Body of pancreas (tissue), 4 donors: ENCODE measurements at places on chromosomes 3 and 15. TPM values are rescaled to one million over a fixed set of nuclear protein-coding genes. Genes with fewer than 3 reads are reported as not detected.

Gene SEMA5B
- total RNA-seq, result 1.0 TPM

GRCh38 chr3:61662861-61663260 lies 101.5 kb downstream of the PTPRG start:
- H3K4me1 ChIP-seq, result no peaks in the 10 kb centered on the region
- H3K36me3 ChIP-seq, result no peaks in the 10 kb centered on the region
- no peak overlapping the region for H3K4me3 ChIP-seq
- H3K27me3 ChIP-seq, result no peaks in the 10 kb centered on the region
- H3K27ac ChIP-seq, result no peak overlapping the region

Gene GADL1
- not detected for total RNA-seq

DNA sequence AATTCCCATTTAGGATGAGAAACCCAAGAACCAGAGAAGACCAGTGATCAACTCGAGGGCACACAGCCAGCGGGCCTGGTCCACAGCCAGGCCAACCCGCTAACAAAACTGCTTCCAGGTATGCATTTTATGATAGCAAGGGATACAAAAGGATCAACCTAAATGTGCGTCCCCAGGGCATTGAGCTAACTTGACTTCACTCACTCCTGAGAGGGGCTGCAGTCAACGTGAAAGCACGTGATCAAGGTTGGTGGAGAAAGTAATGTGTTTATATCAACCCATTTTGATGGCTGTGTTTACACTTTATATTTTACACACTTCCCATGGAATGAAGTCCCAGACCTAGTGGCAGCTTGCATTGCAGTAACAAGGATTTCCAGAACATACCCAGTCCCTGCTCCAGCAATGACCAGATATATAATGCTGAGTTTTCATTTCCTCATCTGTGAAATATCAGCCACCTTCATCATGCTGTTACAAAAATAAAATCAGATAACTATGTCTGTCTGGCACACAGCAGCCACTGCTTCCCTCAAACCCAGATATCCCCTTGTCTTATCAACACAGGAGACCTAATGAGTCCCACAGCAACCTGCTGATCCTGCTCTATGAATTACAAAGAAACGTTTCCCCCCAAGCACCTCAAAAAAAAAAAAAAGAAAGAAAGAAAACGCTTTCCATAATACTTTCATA lies 2.0 kb downstream of the KLHL6 start:
- H3K27me3 ChIP-seq, result no peaks in the 10 kb centered on the region
- no peaks in the 10 kb centered on the region for H3K36me3 ChIP-seq

DNA sequence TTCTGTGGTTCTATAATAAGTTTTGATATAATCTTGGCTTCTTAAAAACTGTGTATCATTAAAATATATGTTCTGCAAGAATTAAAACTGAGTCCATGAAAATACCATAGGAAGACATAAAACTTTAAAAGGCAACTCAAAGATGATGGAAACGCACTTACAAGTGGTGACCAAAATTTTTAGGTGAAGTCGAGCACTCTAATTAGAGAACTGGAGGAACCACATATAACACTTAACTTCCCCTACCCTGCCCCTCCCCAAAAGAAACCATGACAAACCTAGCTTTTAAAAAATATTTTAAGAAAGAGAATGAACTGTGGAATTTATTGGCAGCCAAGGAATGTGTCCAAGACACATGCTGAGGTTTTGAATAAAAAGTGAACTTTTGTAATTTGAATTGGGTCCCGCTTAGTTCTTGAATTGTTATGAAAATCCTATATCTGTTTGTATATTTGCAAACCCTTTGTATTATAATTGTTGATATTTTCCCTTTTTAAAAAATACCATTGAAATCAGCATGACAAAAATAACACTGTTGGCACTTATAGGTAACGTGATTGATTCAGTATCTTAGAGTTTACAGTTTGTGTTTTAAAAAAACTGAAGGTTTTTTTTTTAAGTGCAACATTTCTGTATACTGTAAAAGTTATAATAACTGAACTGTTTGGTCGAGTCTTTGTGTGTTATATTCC lies 7.7 kb downstream of the NR2F2 start:
- H3K27me3 ChIP-seq, result no peaks in the 10 kb centered on the region
- no peaks in the 10 kb centered on the region for H3K36me3 ChIP-seq
- peaks cover 62% of the 10 kb centered on the region for H3K4me1 ChIP-seq
- H3K4me3 ChIP-seq, result no peak overlapping the region
- peak overlapping the region; percentile 95 for H3K27ac ChIP-seq

Gene IGF1R
- 34.8 TPM for total RNA-seq

DNA sequence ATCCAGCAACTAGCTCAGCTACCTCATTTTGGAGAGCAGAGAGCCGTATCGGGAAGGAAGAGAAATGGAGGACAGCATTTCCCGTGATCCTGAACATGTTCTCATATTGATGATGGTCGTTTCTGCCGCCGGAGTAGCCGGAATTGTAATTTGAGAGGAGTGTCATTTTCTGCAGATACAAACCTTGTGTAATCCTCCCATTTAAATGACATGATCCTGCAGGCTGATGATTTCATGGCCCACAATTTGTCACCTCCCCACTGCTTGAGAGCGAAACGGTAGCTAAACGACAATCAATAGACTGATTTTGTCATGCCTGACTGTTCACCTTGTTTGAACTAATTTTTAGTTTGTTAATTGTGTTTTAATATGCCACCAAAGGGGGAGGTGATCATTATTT lies 126.5 kb upstream of the CNTN6 start:
- H3K4me3 ChIP-seq, result no peak overlapping the region
- no peak for DNase-seq
- H3K36me3 ChIP-seq, result no peaks in the 10 kb centered on the region
- H3K27me3 ChIP-seq, result no peaks in the 10 kb centered on the region
- H3K4me1 ChIP-seq, result no peaks in the 10 kb centered on the region
- no peak overlapping the region for H3K27ac ChIP-seq

- no peaks in the 10 kb centered on the region for H3K36me3 ChIP-seq
- no peak overlapping the region for H3K4me3 ChIP-seq
- H3K27ac ChIP-seq, result no peak overlapping the region
- DNase-seq, result peak; percentile 64
- H3K4me1 ChIP-seq, result no peaks in the 10 kb centered on the region
Observed at GRCh38 chr3:157606011-157606851, 103.0 kb upstream of the VEPH1 start.

Gene TEX9
- total RNA-seq, result 7.9 TPM

DNA sequence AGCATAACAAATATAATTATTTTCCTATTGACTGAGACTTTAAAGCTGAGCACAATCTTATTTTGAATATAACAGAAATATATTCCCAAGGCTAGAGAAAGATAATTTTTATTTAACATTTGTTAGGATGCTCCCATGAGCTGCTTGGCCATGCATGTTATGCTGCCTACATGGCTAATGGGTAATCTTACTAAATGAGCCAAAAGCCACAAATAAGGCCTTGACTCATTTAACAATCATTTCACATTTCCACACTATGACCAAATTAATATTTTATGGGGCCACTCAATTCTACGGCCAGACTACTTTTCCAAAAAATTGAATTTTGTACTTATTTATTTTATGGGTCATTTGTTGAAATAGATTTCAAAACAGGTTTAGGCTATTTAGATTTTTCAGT lies 141.7 kb downstream of the MEIS2 start:
- H3K4me1 ChIP-seq, result peaks cover 23% of the 10 kb centered on the region
- no peak for DNase-seq

GRCh38 chr3:156396851-156397250 lies 158.1 kb downstream of the SSR3 start:
- no peak overlapping the region for H3K4me3 ChIP-seq
- DNase-seq, result no peak
- H3K36me3 ChIP-seq, result no peaks in the 10 kb centered on the region
- no peak overlapping the region for H3K27ac ChIP-seq
- H3K27me3 ChIP-seq, result no peaks in the 10 kb centered on the region

- no peaks in the 10 kb centered on the region for H3K4me1 ChIP-seq
- no peak overlapping the region for H3K27ac ChIP-seq
- H3K4me3 ChIP-seq, result no peak overlapping the region
- no peak for DNase-seq
Observed at GRCh38 chr3:9222049-9222448, 27.4 kb downstream of the SRGAP3 start.

DNA sequence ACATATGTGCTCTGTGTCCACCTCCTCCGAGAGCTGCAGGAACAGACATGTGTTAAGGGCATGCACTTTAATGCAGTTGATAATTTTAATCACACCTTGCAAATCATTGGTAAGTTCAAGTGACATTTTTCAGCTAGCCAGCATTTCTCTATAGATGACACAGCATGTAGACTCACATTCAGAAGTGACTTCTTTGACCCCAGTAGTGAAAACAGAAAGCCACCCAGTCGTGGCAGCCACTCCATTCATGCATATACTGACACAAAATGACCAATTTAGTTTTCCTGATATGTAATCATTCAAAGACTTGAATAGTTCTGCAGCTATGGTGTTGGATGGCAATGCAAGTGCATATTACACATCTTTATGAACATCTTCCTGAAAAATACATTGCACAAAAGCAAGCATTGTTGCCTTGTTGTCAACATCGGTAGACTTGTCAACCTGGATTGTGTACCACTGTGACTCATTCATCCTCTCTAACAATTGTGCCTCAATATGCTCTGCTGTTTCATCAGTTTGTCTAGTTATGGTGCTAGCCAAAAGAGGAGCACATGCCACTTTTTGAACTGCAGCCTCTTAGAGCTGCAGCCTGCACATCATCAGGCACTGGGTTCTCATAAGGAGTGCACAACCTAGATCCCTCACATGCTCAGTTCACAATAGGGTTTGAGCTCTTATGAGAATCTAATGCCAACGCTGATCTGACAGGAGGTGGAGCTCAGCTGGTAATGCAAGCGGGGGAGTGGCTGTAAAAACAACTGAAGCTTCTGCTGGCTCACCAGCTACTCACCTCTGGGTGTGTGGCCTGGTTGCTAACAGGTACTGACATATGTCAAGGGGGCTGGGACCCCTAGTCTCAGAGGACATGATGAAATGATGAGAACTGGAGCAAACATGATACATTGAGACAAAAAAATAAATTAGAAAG lies 622.0 kb downstream of the PYDC2 start:
- H3K27ac ChIP-seq, result no peak overlapping the region
- H3K4me3 ChIP-seq, result no peak overlapping the region
- H3K27me3 ChIP-seq, result no peaks in the 10 kb centered on the region
- no peaks in the 10 kb centered on the region for H3K36me3 ChIP-seq

DNA sequence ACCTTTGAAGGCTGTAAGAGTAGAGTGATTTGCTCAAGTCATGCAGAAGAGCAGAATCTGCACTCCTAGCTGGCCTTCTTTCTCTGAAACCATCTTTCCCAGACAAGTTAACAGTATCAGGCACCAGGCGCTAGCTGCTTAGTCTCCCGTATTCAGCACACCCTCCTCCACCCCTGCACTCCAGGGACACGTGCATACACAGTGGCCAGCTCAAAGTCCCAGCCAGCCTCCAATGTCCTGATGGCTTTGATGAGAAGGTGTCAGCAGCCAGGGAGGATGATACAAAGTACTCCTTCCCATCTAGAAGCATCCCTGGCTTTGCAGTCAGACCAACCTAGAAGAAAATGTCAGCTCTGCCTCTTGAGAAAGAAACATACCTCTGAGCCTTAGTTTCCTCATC lies 177.8 kb downstream of the ADAMTS17 start:
- no peaks in the 10 kb centered on the region for H3K27me3 ChIP-seq
- H3K4me3 ChIP-seq, result no peak overlapping the region
- H3K4me1 ChIP-seq, result peaks cover 16% of the 10 kb centered on the region
- H3K36me3 ChIP-seq, result no peaks in the 10 kb centered on the region

Gene FOXB1
- total RNA-seq, result not detected

Gene MAGI1
- total RNA-seq, result 63.6 TPM

GRCh38 chr15:63489352-63489751 lies 15.0 kb upstream of the USP3 start:
- H3K36me3 ChIP-seq, result no peaks in the 10 kb centered on the region
- no peaks in the 10 kb centered on the region for H3K27me3 ChIP-seq
- no peaks in the 10 kb centered on the region for H3K4me1 ChIP-seq
- no peak overlapping the region for H3K4me3 ChIP-seq
- DNase-seq, result no peak

Gene CCDC80
- total RNA-seq, result 25.1 TPM

GRCh38 chr3:49804141-49805041 lies 1.3 kb downstream of the INKA1 start:
- H3K36me3 ChIP-seq, result no peaks in the 10 kb centered on the region
- peaks cover 50% of the 10 kb centered on the region for H3K4me1 ChIP-seq
- H3K27ac ChIP-seq, result no peak overlapping the region
- no peaks in the 10 kb centered on the region for H3K27me3 ChIP-seq
